ENCODE measurements at places on chromosomes 11 and 22.

- DNase-seq: no peak
Measured at GRCh38 chr11:103964390-103964789, 72.0 kb upstream of the DDI1 start.

- DNase-seq: no peak
Measured at GRCh38 chr22:41184679-41185078, 20.4 kb upstream of the L3MBTL2 start.

- no peak for DNase-seq
Measured at GRCh38 chr11:64726211-64726641, 3.2 kb upstream of the NRXN2 start.

- DNase-seq: no peak
Measured at GRCh38 chr11:99739464-99740089, 718.8 kb downstream of the CNTN5 start.

DNA sequence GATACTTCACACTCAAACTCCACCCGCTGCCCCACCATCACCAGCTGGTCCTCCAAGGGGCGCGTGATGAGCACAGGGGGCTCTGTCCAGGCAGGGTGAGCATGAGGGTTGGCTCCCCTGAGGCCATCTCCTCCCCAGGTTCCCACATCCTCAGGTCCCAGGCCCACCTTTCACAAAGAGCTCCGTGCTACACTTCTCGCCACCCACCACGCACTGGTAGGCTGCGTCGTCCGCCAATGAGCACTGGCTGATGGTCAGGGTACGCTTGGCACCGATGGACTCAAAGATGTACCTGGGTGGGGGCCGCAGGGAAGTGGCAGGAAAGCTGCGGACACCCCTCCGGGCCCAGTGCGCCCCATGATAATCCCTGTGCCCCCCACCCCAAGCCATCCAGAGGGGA lies 9.6 kb downstream of the MYBPC3 start:
- no peak for DNase-seq

DNA sequence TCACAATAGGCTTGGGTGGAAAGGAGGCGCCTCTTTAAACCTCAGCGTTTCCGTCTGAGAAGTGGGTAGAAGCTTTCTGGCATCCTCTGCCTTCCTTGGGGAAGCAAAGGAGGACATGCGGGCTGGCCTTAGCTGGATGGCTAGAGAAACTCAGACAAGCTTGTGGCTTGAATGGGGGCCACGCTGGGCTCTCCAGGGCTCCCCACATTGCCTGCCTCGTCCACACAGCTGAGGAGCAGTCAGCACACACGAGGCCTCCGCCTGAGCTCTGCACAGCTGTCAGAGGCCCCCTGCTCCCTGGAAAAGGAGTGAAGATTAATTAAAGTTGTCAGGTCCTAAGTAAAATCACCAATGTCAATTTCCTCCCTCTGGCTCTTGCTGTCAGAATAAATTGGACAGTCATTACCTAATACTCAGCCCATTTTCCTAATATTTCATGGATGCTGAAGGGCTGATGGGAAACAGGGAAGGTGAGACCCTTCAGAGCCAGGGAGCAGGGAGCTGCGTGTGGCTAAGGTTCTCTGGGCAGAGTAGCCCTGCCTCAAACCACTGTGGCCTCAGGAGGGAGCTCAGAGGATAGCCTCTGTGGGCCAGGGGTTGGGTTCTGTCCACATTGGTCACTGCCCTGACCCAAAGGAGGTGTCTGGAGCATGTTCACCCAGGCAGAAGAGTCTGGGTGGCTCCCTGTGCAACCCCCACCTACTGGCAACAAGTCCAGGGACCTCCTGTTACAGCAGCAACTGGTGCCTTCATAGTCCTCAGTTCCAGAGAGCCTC lies 118.3 kb upstream of the CD82 start:
- DNase-seq: no peak

DNA sequence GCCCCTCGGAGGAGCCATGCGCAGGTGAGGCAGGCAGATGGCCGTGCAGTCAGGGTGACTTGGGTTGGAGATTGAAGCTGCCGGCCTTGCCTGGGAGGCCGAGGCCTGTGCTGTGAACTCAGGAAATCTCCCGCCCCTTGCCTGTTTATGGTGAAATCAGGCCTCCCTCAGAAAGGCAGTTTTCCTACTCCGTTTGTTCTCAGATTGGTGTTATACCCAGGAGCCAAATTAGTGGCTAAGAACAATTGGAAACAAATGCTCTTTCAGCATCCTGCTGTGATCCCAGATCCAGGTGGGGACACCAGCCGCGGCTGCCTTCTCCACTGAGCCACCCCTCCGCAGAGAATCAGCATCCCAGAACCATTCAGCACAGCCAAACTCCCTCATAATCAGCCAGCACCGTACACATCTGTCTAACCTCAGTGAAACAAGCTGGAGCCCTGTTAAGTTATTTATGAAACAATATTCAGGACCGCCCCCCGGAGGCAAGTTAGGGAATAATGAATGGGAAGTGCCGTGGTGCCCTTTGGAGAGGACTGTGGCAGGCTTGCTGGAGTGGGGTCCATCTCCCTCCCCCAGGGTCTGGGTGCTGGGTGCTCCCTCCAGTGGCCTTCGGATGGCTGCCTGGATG lies 60.0 kb downstream of the PKNOX2 start:
- DNase-seq: no peak

DNA sequence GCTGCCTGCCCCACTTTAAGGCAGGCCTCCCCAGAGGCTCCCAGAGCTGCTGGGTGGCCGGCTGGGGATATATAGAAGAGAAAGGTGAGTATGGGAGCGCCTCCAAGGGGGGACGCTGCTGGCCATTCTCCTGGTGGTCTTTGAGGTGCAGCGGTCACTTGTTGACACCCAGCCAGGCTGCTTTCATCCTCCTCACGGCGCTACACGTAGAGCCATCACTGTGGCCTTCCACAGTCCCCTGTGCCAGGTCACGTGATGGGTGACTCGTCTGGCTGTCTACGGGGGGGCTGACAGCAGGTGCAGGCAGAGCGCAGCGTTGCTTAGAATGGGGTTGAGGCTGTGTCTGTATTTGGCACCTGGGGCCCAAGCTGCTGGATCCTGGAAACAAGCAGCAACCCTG lies 1.9 kb downstream of the ACR start:
- no peak for DNase-seq

GRCh38 chr22:48104766-48105165 lies 1342.3 kb downstream of the TBC1D22A start:
- no peak for DNase-seq

GRCh38 chr11:128757886-128758612 lies 64.2 kb downstream of the FLI1 start:
- no peak for DNase-seq

GRCh38 chr11:115774756-115775155 lies 270.5 kb upstream of the CADM1 start:
- no peak for DNase-seq

GRCh38 chr11:13465909-13466371 lies 2.9 kb upstream of the BTBD10 start:
- DNase-seq: no peak

- no peak for DNase-seq
Measured at GRCh38 chr11:83725728-83726127, 439.6 kb upstream of the CCDC90B start.

DNA sequence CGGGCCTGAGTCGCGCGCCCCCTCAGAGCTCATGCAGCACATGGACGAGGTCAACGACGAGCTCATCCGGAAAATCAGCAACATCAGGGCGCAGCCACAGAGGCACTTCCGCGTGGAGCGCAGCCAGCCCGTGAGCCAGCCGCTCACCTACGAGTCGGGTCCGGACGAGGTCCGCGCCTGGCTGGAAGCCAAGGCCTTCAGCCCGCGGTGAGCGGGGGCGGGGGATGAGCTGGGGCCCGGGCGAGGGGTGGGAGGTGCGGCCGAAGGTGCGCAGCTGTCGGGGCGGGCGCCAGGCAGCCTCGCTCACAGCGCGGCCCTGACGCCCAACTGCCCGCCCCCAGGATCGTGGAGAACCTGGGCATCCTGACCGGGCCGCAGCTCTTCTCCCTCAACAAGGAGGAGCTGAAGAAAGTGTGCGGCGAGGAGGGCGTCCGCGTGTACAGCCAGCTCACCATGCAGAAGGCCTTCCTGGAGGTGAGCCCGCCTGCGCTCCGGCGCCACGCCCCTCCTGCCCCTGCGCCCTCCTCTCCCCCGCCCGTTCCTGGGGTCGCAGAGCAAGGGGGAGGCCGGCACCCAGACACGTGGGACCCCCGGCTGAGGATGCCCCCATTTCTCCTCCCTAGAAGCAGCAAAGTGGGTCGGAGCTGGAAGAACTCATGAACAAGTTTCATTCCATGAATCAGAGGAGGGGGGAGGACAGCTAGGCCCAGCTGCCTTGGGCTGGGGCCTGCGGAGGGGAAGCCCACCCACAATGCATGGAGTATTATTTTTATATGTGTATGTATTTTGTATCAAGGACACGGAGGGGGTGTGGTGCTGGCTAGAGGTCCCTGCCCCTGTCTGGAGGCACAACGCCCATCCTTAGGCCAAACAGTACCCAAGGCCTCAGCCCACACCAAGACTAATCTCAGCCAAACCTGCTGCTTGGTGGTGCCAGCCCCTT lies 20.5 kb downstream of the EPS8L2 start:
- no peak for DNase-seq

Measured in natural killer cell (primary cell).